ENCODE measurements at places on chromosomes 3 and 15.

- DNase-seq: no peak
These were observed 149.4 kb downstream of the CFAP20DC start for GRCh38 chr3:58900386-58900785.

- no peak for DNase-seq
These were observed 34.8 kb downstream of the LMCD1 start for GRCh38 chr3:8536096-8537056.

DNA sequence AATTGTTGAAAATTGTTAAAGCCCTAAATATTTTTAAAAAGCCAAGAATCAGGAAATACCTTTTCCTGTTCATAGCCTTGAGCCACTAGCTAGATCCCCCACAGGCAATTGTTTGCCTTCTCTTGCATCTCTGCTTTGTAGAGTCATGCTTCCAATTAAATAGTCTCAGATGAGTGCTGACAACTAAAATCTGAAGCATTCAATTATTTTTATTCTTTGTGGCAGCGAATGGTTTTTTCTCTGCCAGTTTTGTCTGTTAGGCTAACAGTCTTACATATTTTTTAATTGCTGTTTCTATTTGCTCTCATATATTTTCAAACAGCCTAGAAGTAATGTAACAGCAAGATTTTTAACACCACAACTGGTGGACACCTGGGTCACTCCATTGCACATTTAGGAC lies 277.1 kb upstream of the GBE1 start:
- no peak for DNase-seq

GRCh38 chr15:72358650-72359171 lies 17.1 kb downstream of the HEXA start:
- DNase-seq: peak; percentile 50

GRCh38 chr3:128173849-128174248 lies 20.6 kb downstream of the EEFSEC start:
- DNase-seq: no peak

DNA sequence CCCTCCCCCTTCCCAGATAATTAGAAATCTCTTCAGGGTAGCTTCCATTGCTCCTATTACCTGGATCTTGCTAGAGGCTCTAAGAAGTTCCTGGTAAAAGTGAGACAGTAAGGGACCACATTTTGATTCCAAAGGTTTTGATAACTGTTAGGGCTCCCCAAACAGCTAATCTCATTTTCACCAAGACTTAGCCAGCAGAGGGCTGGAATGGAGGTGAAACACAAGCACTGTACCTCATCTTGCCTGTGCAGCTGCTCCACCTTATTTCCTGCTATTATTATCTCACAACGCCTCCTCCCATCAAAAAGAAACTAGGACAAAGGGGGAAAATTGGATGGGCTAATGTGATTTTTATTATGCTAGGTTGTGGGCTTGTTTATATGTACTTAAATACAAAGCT lies 7.3 kb downstream of the SETD5 start:
- no peak for DNase-seq

DNA sequence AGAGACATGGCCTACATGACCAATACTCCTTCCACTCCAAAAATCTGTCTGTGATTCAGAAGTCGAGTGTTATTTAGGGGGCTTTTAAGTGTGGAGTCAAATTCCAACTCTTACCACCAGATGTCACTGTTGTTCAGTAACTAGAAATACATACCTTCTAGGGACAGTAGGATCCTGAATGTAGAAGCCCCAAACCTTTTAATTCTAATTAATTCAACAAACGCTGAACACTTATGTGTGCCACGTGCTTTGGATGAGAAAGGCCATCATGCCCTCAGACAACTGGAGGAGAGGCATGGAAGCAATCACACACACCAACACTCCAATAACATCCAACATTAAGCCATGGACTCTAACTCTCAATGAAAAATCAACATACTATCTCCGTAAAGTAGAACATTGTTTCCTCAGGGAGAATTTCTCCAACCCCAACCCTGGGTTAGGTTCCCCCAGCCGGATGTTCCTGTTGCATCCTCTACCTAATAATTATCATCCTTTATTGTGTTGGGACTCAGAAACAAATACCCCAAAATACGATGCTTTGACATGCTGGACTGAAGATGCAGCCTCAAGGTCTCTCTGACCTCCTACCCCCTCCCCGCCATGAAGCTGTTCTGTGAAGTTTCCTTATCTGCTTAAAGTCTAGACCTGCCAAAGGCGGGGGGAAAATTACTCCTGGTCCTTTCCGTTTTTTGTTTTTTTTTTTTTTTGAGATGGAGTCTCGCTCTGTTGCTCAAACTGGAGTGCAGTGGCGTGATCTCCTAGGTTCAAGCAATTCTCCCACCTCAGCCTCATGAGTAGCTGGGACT lies 8.0 kb upstream of the CCDC13 start:
- DNase-seq: no peak

GRCh38 chr3:188332085-188332484 lies 178.1 kb downstream of the LPP start:
- DNase-seq: no peak

DNA sequence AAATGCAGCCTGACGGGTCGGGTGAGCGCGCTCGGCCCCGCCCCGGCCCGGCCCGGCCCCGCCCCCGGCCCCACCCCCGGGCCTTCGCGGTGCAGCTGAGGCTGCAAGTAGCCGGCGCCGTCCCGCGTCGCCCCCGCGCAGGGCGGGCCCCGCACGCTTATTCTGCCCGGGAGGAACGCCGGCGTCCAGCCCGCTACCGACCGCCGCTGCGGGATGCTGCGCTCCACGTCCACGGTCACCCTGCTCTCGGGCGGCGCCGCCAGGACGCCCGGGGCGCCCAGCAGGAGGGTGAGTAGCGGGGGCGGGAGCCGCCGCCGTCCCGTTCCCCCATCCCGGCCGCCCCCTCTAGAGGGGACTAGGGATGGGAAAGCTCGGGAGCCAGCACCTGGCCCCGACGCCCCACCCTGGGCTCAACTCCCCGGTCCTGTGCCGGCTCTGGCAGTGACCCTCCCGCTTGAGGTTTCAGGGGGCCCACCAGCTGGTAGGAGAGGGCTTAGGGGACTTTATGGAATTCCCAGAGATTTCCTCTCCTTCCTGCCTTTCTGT lies at the start of gene MYZAP:
TSS of gene MYZAP (plus strand) at position 83 of the 546 bp plus-strand sequence. CDS start at position 214, 131 bp downstream.
- peak; percentile 60 for DNase-seq

DNA sequence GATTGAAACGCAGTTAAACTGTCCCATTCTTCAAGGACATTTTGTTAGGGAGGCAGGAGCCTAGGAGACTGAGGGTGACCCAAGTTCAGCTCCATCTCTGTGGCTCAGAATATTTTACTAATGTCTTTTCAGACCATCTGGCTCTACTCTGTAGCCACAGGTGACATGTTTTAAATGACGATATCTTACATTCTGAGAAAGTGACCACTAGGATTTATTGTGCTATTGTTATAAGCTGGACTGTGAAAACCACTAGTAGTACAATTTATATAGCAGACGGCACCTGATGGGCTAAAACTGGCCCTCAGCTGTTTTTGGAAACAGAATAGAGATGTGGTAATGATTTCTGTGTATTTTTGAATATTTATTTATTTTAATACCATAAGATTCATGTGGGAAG lies 55.5 kb downstream of the MCF2L2 start:
- DNase-seq: no peak

- DNase-seq: no peak
These were observed 54.5 kb downstream of the ZMAT3 start for GRCh38 chr3:179016979-179017670.

GRCh38 chr3:177109688-177110330 lies 87.5 kb downstream of the TBL1XR1 start:
- no peak for DNase-seq

DNA sequence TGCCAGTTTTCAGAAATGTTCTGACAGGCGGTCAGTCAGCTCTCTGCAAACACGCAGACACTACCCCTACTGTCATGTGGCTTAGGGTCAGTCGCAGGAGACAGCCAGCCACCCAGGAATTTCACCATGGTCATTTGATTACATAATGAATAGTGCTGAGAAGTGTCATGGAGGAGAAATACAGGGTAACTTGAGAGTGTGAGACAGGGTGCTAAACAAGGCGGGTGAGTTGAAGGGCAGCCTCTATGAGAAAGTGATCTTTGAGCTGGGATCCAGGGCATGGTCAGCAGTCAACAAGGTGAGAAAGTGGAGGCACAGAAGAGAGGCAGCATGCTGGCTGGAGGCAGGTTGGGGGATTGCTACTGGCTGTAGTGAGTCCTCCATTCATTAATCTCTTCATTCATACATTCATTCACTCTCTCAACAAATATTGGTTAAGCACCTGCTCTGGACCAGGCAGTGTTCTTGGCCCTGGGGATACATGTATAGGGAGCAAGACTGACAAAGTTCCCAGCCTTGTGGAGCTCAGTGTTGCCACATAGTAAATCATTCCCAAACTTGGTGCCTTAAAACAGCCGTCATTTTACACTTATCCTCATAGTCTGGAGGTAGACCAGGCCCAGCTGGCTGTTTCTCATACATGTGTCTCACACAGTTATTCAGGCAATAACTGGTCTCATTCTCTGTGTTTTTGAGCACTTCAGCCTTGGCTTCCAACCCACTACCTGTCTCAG lies 14.8 kb downstream of the PXYLP1 start:
- DNase-seq: peak; percentile 12

- no peak for DNase-seq
These were observed 189.8 kb downstream of the NTRK3 start for GRCh38 chr15:88066636-88067330.

- peak; percentile 50 for DNase-seq
These were observed 70.1 kb upstream of the GLCE start for GRCh38 chr15:69090197-69090948.

DNA sequence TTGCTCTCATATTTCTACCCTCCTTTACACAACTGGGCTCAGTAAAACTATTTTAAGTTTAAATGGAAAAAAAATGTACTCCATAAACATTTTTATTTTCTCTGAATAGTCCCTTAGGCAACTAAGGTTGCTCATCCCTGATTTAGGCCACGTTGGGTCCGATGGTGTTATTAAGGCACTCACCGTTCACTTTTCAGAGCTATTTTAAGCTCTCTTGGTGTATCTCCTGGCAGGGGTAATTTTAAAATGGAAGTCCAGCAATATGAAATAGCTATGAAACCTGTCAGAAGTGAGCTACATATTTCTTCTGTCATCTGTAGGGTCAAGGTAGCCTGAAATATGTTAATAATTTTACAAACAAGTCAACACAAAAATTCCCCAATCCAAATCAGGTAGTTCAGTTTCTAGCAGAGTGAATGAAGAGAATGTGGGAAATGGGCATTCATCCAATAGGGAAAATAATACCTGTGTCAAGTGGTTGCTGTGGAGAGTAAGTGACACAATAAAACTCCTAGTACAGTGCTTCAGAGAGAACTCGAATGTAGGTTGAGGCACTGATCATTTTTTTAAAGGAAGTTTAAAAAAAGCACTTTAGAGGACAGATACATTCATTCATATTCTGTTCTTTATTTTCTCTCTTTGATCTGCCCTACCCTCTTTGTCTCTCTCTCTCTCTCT lies 209.3 kb upstream of the FEZF2 start:
- DNase-seq: no peak

- DNase-seq: peak; percentile 67
These were observed 1.2 kb downstream of the CTSH start for GRCh38 chr15:78943692-78944091.

DNA sequence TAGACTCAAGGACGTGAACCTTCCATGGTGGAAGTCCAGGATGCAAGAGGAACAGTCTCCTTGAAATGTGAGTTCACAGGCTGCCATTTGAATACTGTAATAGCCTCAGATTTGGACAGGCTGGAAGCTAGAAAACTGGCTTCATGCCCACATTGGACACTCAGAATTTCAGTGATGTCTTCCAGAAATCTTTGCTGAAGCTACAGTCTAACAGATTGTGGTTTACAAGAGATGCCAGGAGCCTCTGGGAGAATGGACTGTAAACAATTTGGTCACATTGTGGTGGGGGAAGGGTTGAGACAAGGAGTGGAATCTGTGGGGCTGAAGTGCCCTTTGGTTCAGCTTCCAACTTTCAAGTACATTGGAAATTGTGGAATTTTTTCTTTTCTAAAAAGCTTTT lies 252.0 kb upstream of the PROK2 start:
- no peak for DNase-seq

GRCh38 chr3:136018876-136019275 lies 53.3 kb downstream of the PPP2R3A start:
- no peak for DNase-seq

GRCh38 chr3:178184833-178185232 lies 351.4 kb upstream of the KCNMB2 start:
- no peak for DNase-seq

DNA sequence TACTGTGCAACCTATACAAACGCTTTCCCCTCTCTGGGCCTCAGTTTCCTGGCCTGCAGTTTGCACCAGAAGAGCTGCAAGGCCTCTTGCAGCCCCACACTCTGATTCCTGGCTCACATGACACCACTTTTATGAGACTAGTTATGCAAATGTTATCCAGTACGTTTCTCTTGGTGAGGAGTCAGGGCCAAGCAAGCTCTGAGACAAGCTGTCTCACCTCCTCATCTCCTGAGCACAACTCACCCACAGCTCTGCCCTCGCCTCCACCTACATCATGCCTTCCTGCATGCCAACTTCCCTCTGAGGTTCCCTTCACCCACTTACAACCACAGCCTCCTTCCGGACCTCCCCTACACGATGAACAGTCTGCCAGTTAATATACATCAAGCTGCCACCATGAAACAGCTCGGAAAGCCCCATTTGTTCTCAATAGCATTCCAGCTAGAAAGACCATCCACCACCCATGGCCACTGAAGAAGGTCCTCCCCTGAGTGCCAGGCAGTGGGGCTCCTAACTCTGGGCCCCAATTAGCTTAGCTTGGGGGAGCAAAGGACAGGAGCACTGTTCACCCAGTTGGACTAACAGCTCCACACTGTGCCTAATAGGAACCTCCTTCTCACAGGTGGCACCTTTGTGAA lies 25.0 kb downstream of the CRYGS start:
- DNase-seq: no peak

DNA sequence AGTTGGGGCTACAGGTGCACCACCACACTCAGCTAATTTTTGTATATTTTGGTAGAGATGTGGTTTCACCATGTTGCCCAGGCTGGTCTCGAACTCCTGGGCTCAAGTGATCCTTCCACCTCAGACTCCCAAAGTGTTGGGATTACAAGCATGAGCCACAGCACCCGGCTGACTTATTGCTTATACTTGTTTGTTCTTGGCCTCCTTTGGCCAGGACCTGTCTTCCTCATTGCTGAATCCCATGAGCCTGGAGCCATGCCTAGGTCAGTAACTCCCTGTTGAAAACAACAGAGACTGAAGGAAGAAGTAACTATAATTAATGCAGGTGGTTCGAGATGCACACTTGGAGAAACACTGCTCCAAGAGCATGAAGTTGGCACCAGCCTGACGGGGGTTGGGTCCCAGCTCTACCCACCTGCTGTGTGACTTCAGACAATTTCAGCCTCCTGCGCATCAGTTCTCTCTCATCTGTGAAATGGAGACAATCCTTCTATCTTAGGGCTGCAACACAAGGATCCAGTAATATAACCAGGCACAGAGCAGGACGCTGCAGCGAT lies 38.9 kb downstream of the CPN2 start:
- no peak for DNase-seq
